ENCODE measurements at places on chromosomes 16 and 17. TPM values are rescaled to one million over a fixed set of nuclear protein-coding genes. Genes with fewer than 3 reads are reported as not detected.

The ACADVL gene
- total RNA-seq: 710 TPM

The PKD1 gene
- total RNA-seq: 145 TPM

The TRIM47 gene
- total RNA-seq: 2.1 TPM

The SLC38A7 gene
- total RNA-seq: 14.1 TPM

The ANKFN1 gene
- not detected for total RNA-seq

The ZACN gene
- total RNA-seq: 0.52 TPM

The SLC16A11 gene
- total RNA-seq: 1.7 TPM

The NME3 gene
- 37.4 TPM for total RNA-seq

The SEPTIN1 gene
- 192 TPM for total RNA-seq

The P2RX5 gene
- total RNA-seq: 2,596 TPM

The ABAT gene
- 8.7 TPM for total RNA-seq

The SRCAP gene
- 90.8 TPM for total RNA-seq

The HSD17B1 gene
- total RNA-seq: 0.71 TPM

The LRRC36 gene
- not detected for total RNA-seq

The EXOSC6 gene
- total RNA-seq: 57.0 TPM

The GPRC5B gene
- total RNA-seq: not detected

The CDYL2 gene
- total RNA-seq: 15.8 TPM

The FOXF1 gene
- total RNA-seq: not detected

The RPL23 gene
- total RNA-seq: 1,259 TPM

The NF1 gene
- 45.1 TPM for total RNA-seq

The CRYBA1 gene
- total RNA-seq: not detected

The SOST gene
- total RNA-seq: not detected

The CTRB2 gene
- not detected for total RNA-seq

The RDM1 gene
- total RNA-seq: 1.3 TPM

The RNF43 gene
- not detected for total RNA-seq

The CACNG5 gene
- total RNA-seq: not detected

The C1QTNF8 gene
- not detected for total RNA-seq

The SOX8 gene
- total RNA-seq: 0.20 TPM

The WNT9B gene
- not detected for total RNA-seq

The TNFRSF17 gene
- not detected for total RNA-seq

The HOXB8 gene
- total RNA-seq: not detected

The STH gene
- not detected for total RNA-seq

The KRTAP2-3 gene
- not detected for total RNA-seq

The KCNH6 gene
- total RNA-seq: not detected

The ZNF423 gene
- total RNA-seq: not detected

The CIITA gene
- total RNA-seq: 13.3 TPM

The CNTNAP1 gene
- total RNA-seq: 0.39 TPM

The RAMP2 gene
- total RNA-seq: not detected

The KRT24 gene
- not detected for total RNA-seq

The FBXL16 gene
- 0.26 TPM for total RNA-seq

The PRKCB gene
- total RNA-seq: 193 TPM

The SEZ6 gene
- not detected for total RNA-seq

The SPAG5 gene
- 198 TPM for total RNA-seq

The SLC39A11 gene
- 25.6 TPM for total RNA-seq

The BTBD17 gene
- total RNA-seq: not detected

The TMIGD1 gene
- total RNA-seq: not detected

The KRT39 gene
- total RNA-seq: not detected

The OTOP2 gene
- not detected for total RNA-seq

The CACNG1 gene
- total RNA-seq: not detected

The SULT1A4 gene
- total RNA-seq: 2.1 TPM

The C17orf67 gene
- 4.7 TPM for total RNA-seq

The PDILT gene
- total RNA-seq: not detected

The GEMIN4 gene
- total RNA-seq: 58.4 TPM
